LHCN-M2 (cell line): ENCODE measurements at places on chromosomes 7 and 10. TPM values are rescaled to one million over a fixed set of nuclear protein-coding genes. Genes with fewer than 3 reads are reported as not detected.

The HOXA13 gene
- total RNA-seq: 0.06 and 0.11 TPM in 2 replicates

The STYXL1 gene
- 52.5 and 56.7 TPM in 2 replicates for total RNA-seq

The MINDY4 gene
- total RNA-seq: 3.7 and 5.1 TPM in 2 replicates

The PKD1L1 gene
- total RNA-seq: 0.06 TPM in 2 replicates

The H2BK1 gene
- total RNA-seq: not detected in 2 replicates

GRCh38 chr7:53397911-53398310, 362.5 kb downstream of the POM121L12 start:
- no peak for DNase-seq

GRCh38 chr7:132646052-132646451, 69.8 kb upstream of the PLXNA4 start:
- DNase-seq: no peak

GRCh38 chr7:127625331-127625730, 7.4 kb upstream of the PAX4 start:
- no peak for DNase-seq

GRCh38 chr10:34911661-34912205, 96.6 kb upstream of the PARD3 start:
- peak; percentile 15 for DNase-seq
